Fibroblast of the aortic adventitia (primary cell): ENCODE measurements at places on chromosomes 4 and X. TPM values are rescaled to one million over a fixed set of nuclear protein-coding genes. Genes with fewer than 3 reads are reported as not detected.

SAGE1 gene
- total RNA-seq, result not detected in 2 replicates

GPC4 gene
- 0.54 and 2.8 TPM in 2 replicates for total RNA-seq

ESX1 gene
- not detected in 2 replicates for total RNA-seq

SGMS2 gene
- 144 and 145 TPM in 2 replicates for total RNA-seq

CENPVL1 gene
- 0.41 TPM in 1 of 2 replicates, not detected in the other for total RNA-seq

DMD gene
- 10.3 and 30.3 TPM in 2 replicates for total RNA-seq

ANOS1 gene
- 4.9 and 7.5 TPM in 2 replicates for total RNA-seq

PACRGL gene
- 20.3 and 29.6 TPM in 2 replicates for total RNA-seq

ACE2 gene
- 0.09 TPM in 1 of 2 replicates, not detected in the other for total RNA-seq

SEL1L3 gene
- total RNA-seq, result 13.7 and 83.5 TPM in 2 replicates

MBNL3 gene
- total RNA-seq, result 5.8 and 10.2 TPM in 2 replicates

UCHL1 gene
- total RNA-seq, result 765 and 2,143 TPM in 2 replicates

GLRA3 gene
- total RNA-seq, result not detected in 2 replicates

IL2RG gene
- not detected in 2 replicates for total RNA-seq

PPBP gene
- not detected in 2 replicates for total RNA-seq

HS3ST1 gene
- 2.5 and 6.8 TPM in 2 replicates for total RNA-seq

MAGED4B gene
- total RNA-seq, result 10.8 and 23.8 TPM in 2 replicates

CPLX1 gene
- not detected in 2 replicates for total RNA-seq

SPRY1 gene
- 33.0 and 44.2 TPM in 2 replicates for total RNA-seq

CYLC1 gene
- total RNA-seq, result not detected in 2 replicates

TAF1 gene
- 29.8 and 74.4 TPM in 2 replicates for total RNA-seq

XAGE2 gene
- total RNA-seq, result not detected in 2 replicates

MTMR8 gene
- total RNA-seq, result 0.27 and 4.8 TPM in 2 replicates

BEND2 gene
- total RNA-seq, result not detected in 2 replicates

NDP gene
- total RNA-seq, result 0.41 and 2.9 TPM in 2 replicates

HCCS gene
- 4.7 and 24.5 TPM in 2 replicates for total RNA-seq

DNAAF6 gene
- not detected in 2 replicates for total RNA-seq
